NCI-H2081 treated with DMSO at 0.1 percent for 48 hours (cell line): ENCODE measurements at places on chromosomes 5 and 9.
A peak's percentile ranks its signal among the peaks of the same experiment; 100 is the strongest.

DNA sequence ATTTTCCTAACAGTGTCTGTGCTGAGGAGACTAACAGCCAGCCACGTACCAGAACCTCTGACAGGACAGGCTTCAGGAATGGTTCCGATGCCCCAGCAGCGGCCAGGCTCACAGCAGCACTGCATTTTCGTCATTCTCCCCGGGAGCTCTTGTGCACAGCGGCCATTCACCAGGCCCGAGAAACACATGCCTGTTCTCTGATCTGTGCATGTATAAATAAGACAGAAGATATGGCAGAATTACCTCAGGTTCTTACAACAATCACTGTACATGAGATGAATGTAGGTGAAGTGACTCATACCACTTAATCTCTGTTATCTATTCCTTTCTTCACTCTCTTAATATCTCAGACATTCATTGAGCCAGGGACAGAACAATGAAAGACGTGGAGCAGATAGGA is 143.0 kb downstream of the FBN2 start:
- no peak for DNase-seq

DNA sequence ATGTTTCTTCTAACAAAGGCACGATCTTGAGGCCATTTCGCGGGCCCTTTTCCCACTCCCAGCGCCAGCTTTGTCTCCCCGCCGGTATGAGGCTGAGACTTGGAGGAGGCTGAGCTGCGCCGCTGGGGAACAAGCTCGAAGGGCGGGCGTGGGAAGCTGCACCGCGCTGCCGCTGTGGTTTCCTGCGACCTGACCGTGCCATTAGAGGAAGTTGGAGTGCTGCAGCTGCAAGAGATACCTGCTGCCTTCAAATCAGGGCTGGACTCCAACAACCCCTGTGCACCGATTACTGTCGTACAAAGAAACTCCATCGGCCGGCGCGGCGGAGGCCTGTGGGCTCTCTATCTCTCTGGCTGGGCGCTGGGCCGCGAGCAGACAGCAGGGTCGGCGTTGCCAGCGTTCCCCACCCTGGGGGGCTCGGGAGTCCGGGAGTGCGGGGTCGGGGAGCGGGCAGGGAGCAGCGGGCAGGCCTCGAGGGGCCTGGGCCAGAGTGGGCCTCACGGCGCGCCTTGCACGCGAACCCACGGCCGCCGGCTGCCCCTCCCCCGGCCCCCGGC is 1.3 kb upstream of the ERBIN start:
- no peak for DNase-seq

DNA sequence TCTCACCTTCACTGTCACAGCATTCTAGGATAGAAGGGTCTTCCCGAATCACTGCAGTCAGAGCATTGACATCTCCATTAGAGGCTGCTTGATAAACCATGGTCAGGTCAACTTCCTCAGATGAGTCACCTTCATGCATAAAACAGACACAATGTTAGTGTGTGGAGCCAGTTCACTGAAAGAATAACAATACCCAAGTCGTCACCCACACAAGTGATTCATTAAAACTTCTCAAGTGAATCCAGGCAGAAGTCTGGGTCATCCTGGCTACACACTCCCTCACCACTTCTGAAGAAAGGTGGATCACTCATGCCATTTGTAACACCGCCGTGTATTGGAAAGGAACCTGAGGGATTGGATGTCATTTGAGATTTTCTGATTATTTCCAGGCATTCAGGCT is 49.6 kb downstream of the ANKRD55 start:
- no peak for DNase-seq

DNA sequence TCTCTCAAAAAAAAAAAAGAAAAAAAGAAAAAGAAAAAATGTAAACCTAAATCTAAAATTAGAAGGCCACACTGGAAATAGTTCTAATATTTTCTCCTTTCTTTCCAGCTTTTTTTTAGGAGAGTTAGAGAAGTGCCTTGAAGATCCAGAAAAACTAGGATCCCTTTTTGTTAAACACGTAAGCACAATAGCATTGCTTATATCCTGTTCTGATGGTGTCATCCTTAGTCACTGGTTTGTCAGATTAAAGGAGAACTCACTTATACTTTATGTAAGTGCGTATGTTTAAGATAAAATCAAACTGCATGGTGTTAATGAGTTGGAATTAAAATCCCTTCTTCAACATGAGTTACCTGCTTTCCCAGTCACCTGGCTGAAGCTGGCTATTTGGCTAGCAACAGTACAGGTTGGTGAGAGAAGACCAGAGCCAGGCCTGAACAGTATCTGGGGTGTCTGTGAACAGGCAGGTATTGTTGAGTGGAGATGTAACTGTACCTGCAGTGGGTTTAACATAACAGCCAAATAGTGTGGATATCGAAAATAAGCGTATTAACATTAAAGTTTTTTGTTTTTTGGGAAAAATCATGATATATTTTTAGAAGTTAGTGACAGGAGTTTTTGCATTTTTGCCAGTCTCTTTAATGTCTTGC is 104.7 kb upstream of the OTULINL start:
- no peak for DNase-seq

GRCh38 chr5:24208686-24209106 is 436.1 kb downstream of the CDH10 start:
- peak; percentile 58 for DNase-seq

DNA sequence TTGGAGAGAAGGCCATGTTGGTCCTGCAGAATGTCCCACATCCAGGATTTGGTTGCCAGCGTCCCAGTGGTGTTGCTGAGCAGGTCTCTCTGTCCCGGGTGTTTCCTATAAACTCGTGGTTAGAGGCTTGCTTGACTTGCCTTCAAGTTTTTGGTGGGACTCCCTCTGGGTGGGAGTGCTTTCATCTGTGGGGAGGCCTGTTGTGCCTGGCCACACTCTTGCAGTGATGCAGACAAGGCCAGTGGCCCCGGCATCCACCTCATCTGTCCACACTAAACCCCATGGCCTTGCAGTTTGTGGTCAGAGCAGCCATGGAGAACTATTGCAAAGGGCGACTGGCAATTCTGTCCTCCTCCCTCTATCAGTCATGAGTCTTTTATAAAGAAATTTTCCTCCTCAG is 71.8 kb downstream of the PHF2 start:
- DNase-seq, result no peak

GRCh38 chr5:158172005-158172404 is 313.1 kb upstream of the CLINT1 start:
- DNase-seq, result no peak

DNA sequence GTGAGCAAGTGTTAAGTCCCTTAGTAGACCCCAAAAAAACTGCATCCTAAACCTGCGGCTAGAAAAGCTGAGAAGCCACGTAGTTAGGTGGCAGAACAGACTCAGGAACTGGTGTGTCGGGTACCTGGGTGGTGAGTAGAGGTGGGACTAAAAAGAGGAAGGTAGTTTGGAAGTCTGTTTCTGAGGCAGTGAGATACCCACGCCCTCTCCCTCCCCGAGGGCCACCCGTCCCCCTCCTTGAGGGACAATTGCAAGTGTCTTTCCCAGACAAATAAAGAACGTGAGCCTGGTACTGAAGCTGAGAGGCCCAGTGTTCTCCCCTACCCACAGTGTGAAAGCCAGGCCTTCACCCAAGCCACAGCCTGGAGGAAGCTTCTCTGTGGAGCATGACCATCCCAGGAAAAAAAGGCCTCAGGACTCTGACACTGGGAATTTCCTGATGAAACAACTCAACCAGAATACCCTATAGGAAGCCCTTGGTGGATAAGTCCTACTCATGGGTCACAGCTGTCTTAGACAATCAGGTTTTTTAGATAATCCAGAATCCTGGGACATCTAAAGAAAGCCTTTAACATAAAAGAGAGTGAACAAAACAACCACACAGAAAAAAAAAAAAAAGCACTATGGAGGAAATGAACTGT is 7.0 kb upstream of the CD74 start:
- DNase-seq, result no peak

DNA sequence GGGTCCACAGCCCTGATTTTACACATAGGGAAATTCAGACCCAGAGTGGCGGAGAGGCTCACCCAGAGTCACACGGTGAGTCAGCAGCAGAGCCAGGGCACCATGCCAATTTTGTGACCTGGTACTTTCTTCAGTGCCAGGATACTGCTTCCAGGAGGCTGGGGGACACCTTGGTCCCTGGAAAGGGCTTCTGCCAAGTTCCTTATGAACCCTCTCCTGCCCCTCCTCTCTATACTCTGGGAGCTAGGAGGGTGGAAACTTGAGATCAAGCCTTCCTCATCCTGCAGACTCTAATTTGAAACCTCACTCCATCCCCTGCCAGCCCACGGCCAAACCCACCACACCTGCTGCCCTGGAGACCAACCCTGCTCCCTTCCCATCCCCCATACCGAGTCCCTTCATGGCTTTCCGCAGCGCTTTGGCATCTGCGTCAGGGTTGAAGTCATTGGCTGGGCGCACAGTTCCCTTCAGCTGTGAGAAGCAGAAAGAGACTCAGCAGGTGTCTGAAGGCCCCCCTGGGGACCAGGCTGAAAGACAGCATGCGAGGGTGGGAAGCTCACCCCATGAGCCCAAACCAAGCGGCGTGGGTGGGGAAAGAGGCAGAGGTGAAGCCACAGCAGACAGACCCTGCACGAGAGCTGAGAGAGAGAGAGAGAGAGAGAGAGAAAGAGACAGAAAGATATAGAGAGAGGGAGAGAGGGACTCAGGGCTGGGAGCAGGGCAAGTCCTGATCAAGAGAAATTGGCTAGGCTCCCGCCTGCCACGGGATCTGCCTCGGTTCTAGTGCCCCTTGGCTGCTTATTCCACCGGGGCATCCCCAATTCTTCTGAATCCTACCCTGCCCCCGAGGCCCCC is 33.5 kb downstream of the ANXA6 start:
- no peak for DNase-seq

GRCh38 chr5:120823328-120823727 is 359.2 kb downstream of the PRR16 start:
- no peak for DNase-seq

DNA sequence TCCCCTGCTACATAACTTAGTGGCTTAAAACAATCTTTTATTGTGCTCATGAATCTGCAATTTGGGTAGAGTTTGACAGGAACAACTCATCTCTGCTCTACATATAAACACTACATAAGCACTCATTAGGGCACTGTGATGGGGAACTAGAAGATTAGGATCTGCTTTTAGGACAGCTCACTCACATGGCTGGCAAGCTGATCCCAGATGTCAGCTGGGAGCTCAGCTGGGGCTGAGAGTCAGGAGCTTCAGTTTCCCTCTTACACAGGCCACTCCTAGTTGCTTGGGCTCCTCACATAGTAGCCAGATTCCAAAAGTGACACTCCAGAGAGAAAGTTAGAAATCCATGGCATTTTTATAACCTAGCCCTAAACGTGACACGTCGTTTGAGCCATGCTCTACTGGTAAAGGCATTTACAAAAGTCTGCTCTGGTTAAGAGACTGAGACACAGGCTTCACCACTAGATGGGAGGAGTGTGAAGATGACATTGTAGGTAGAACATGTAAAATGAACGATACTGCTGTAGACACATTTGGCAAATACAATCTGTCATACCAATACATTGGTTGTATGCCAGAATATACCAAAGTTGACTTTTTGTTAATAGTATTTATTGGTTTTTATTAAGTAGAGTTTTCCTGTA is 23.6 kb downstream of the SCAI start:
- DNase-seq, result no peak

DNA sequence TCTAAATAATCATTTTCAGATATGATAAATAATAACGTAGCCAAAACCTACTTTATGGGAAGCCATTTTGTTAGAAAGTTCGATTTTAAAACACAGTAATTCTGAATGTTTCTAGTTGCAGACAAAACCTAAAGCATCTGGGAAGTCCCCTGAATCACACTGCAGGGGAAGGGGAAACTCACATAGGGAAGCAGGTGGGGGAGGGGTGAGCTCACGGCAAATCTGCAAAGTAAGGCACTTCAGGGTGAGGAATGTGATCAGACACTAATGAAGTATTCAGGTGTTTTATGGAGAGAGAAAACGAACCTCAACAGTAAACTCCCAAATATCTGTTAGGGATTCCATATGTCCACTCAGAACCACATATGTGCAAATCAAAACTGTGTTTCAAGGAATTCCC is 70.7 kb downstream of the EPB41L4A start:
- no peak for DNase-seq

- no peak for DNase-seq
These were observed 68.7 kb upstream of the LARP1 start for GRCh38 chr5:154686490-154686889.

- no peak for DNase-seq
These were observed 6.2 kb downstream of the NLN start for GRCh38 chr5:65728218-65728617.

DNA sequence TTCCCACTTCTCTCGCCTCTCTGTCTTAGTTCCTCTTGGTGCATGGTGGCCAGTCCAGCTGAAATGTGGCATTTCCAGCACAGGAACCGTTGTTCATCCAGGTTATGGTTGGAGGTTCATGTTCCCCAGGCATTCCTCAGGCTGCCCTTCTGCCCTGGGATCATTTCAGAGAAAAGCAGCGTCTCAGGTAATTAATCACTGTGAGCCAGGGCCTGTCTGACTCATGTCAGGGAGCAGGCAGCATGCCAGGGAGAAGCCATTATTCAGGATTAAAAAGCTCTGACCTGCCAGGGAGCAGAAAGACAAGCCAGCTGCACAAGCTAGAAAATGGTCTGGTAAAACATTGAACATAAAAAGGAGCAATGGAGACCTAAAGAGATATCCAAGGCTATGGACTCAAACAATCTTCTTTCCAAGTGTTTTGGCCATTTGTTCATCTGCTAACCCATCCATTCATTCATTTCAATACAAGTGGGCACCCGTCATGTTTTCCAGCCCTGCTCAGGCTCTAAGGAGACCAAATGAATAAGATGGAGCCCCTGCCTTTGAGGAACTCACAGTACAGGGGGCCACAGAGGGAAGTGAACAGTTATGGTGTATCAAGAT is 241.4 kb downstream of the DRD1 start:
- no peak for DNase-seq

DNA sequence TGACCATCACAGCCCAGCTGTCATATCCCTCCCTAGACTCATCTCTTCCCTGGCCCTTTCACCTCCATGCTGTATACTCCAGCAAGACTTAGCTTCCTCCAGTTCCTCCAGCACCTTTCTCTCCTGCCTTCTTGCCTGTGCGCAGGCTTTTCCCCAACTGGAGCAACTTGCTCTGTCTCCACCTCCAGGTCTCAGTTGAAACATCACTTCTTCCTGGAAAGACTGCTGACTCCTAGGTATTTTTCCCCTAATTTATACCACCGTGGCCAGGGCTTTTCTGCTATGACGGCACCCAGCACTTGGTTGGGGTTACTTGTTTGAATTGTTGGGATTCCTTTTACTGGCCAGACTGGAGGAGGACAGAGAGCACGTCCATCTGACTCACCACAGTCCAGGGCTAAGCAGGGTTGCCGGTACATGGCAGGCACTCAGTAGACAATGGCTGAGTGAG is 67.5 kb downstream of the KCNIP1 start:
- no peak for DNase-seq

GRCh38 chr5:64632251-64632650 is 58.1 kb upstream of the SHISAL2B start:
- DNase-seq, result no peak

DNA sequence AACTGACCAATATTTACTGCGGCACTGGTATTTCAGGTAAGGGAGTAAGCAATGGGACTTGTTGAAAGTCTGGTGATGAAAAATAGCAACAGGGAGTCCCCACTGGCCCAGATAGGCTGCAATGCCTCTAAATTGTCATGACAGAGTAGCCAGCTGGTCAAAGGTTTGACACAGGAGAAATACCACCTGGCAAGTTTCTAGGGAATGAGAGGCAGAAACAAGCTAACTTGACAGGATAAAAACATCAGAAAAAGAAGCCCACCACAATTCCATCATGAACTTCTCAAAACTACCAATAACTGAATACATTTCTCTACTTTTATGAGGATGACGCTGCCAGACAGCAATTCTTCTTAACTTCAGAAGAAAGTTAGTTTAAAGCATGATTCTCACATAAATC is 99.8 kb downstream of the STRBP start:
- DNase-seq, result no peak

- no peak for DNase-seq
These were observed 27.0 kb downstream of the SLC22A4 start for GRCh38 chr5:132321109-132321721.
